Hindlimb muscle (tissue), 1 donor: ENCODE measurements at places on chromosomes 11 and 22. TPM values are rescaled to one million over a fixed set of nuclear protein-coding genes. Genes with fewer than 3 reads are reported as not detected.

- DNase-seq = no peak
Observed at GRCh38 chr22:35064664-35065063, 1.3 kb upstream of the ISX start.

DNA sequence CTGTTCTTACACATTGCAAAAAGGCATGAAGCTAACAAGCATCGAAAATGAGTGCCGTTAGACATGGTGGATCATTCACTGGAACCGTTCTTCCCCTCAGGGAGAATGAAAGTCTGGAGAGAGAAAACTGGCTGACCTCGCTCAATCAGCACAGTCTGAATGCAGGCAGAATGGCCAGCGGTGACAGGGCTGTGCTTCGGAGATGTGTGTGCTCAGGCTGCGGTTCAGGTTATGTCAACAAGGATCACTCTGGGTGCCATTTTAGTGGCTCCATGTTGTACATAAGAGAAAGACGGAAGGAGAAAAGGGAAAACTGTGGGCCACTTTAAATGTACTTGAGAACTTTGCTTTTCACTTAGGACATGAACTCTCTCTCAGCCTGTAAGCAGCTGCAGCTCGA lies 749.8 kb upstream of the ARHGAP42 start:
- DNase-seq = no peak

The CELF1 gene
- 71.5 TPM for polyA plus RNA-seq

The NUMA1 gene
- 215 TPM for polyA plus RNA-seq
